Ovary (tissue), 10 donors: ENCODE measurements at places on chromosomes 4 and X. TPM values are rescaled to one million over a fixed set of nuclear protein-coding genes. Genes with fewer than 3 reads are reported as not detected.

DNA sequence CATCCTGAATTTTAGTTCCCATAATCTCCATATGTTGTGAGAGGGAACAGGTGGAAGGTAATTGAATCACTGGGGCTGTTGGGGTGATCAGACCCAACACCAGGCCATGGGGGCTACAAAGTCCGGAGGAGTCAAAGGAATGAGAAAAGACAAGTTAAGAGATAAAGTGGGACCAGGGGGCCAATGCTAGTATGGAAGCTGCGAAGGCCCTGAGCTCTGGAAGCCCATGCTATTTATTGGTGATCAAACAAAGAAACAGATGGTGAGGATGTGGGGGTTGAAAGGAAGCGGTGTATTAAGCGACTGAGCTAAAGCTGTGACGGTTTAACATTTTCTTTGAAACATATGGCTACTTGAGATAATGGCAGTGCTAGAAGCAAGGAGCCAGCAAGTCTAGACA is 132.8 kb downstream of the PDGFC start:
- H3K36me3 ChIP-seq: no peaks in the 10 kb centered on the region
- peaks cover 3% of the 10 kb centered on the region for H3K4me1 ChIP-seq
- no peak overlapping the region for H3K27ac ChIP-seq
- H3K27me3 ChIP-seq: no peaks in the 10 kb centered on the region

TMEM47 gene
- 42.0 TPM for total RNA-seq

DNA sequence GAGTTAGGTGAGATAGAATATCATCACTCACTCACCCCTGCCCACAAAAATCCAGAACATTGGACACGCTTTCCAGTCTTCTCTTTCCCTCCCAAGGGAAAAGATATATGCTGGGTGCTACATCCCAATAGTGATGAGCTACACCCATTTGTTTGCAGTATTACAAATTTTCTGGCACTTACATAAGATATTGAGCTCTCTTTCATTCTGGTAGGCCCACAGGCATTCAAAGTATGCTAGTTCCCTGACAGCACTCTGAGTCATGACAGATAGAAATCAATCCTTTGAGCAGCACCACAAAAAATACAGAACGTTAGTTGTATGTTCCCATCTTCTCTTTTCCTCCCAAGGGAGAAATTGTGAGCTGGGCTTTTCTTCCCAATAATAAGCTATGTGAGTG is 477.6 kb upstream of the GRID2 start:
- H3K27me3 ChIP-seq: no peaks in the 10 kb centered on the region
- no peak overlapping the region for H3K27ac ChIP-seq
- no peaks in the 10 kb centered on the region for H3K4me1 ChIP-seq

- H3K27ac ChIP-seq: no peak overlapping the region
- H3K36me3 ChIP-seq: no peaks in the 10 kb centered on the region
- H3K27me3 ChIP-seq: no peaks in the 10 kb centered on the region
- H3K4me1 ChIP-seq: no peaks in the 10 kb centered on the region
- H3K4me3 ChIP-seq: no peak overlapping the region
- DNase-seq: no peak
Observed at GRCh38 chr4:27973056-27973455, 1112.4 kb downstream of the STIM2 start.

DCUN1D4 gene
- 102 TPM for total RNA-seq

EXOC1L gene
- not detected for total RNA-seq

GRCh38 chr4:150130933-150131332 is 52.7 kb downstream of the DCLK2 start:
- no peak for DNase-seq
- no peaks in the 10 kb centered on the region for H3K36me3 ChIP-seq
- no peak overlapping the region for H3K4me3 ChIP-seq
- no peak overlapping the region for H3K27ac ChIP-seq
- no peaks in the 10 kb centered on the region for H3K27me3 ChIP-seq

ELF4 gene
- 9.3 TPM for total RNA-seq

DNA sequence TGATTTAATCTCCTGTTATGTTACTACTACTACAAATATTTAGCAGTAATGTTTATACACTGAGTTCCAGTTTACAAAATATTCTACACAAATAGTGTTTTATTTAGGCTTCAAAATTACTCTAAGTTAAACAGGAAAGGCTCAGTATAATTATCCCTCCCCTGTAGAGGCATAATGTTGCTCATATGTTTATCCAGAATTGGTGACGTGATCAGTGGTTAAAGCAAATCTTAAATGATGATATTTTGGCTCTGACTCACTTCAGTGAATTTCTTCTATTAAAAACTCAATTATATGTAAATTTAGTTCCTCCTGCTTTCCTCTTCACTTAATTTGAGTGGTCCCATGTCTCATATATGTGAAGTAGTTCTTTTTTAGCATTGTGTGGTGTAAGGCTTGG is 438.5 kb downstream of the ADGRL3 start:
- H3K36me3 ChIP-seq: no peaks in the 10 kb centered on the region
- no peak overlapping the region for H3K27ac ChIP-seq
- no peak overlapping the region for H3K4me3 ChIP-seq
- H3K4me1 ChIP-seq: no peaks in the 10 kb centered on the region

GRCh38 chr4:38162240-38162784 is 202.1 kb downstream of the PTTG2 start:
- H3K27ac ChIP-seq: no peak overlapping the region
- H3K4me3 ChIP-seq: no peak overlapping the region
- H3K36me3 ChIP-seq: no peaks in the 10 kb centered on the region
- H3K27me3 ChIP-seq: no peaks in the 10 kb centered on the region

DNA sequence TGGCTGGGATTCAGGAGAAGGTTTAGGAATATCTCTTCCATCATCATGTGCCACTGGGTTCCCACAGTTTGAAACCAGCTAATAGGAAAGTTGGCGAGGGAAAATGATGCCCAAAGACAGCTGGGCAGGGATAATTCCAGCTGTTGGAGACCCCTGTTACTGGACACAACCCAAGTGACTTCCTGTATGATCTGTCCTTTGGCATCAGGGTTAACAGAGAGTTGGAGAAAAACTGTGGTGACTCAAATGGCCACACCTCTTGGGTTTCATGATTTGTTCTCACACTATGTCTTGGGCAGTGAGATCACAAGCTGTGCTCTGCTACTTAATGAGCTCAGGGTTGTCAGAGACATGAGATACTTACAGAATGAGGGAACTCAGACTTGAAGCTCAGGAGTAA is 3.8 kb downstream of the FGF16 start:
- no peak overlapping the region for H3K27ac ChIP-seq
- no peaks in the 10 kb centered on the region for H3K36me3 ChIP-seq
- H3K27me3 ChIP-seq: no peaks in the 10 kb centered on the region
- H3K4me1 ChIP-seq: no peaks in the 10 kb centered on the region

DNA sequence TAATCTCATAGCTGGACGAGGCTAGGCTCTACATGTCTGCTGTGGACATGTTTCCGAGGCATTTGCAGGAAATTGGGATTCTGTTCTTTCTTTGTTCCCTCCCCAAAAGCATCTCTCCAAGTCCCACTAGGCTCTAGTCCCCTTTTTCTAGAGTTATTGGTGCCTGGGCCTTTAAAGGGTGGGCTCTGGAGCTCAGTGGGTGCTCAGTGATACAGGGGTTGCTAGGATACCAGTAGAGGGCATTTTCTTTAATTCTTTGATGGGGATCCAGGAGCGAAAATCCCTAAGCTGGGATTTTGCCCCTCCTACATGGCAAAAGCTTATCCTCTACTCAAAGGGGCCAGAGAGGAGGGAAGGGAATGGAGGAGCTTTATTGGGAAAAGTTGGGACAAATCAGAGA is 34.2 kb downstream of the ARHGEF9 start:
- no peak for DNase-seq
- H3K27me3 ChIP-seq: no peaks in the 10 kb centered on the region

DNA sequence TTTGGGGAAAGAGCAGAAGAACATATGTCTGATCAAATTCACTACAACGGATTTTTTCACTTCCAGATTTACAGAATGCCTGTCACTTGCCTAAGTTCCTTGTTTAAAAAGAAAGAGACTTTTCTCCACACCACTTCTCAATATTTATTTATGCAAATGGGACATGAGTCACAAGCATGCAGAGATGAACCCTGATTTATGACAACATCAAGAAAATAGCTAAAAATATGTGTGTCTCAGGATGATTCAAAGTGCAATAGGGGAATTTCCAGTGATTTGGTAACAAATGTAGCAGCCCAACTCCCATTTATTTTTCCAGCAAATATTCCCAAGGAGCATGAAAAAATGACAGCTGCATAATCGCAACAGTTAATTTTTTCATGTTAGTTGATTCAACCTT is 180.4 kb upstream of the FAT1 start:
- no peak overlapping the region for H3K27ac ChIP-seq
- H3K4me1 ChIP-seq: no peaks in the 10 kb centered on the region
- H3K4me3 ChIP-seq: no peak overlapping the region
- no peaks in the 10 kb centered on the region for H3K36me3 ChIP-seq
- H3K27me3 ChIP-seq: no peaks in the 10 kb centered on the region

CXCL8 gene
- 0.97 TPM for total RNA-seq

NHS gene
- total RNA-seq: 4.1 TPM

DNA sequence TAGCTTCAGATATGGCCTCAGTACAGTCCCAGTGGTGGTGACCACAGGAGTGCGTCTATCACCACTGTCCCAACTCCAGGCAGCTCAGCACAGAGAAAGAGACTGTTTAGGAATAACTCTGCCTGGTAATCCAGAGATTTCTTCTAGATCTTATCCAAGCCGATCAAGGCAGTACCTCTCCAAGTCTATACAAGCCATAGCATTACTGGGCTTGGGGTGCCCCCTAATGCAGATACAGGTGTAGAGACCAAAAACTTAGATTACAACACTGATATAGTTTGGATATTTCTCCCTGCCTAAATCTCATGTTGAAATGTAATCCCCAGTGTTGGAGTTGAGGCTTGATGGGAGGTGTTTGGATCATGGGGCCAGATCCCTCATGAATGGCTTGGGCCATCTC is 100.9 kb downstream of the PTCHD1 start:
- H3K27ac ChIP-seq: no peak overlapping the region
- H3K4me3 ChIP-seq: no peak overlapping the region
- no peaks in the 10 kb centered on the region for H3K36me3 ChIP-seq
- no peaks in the 10 kb centered on the region for H3K4me1 ChIP-seq
- no peak for DNase-seq

DNA sequence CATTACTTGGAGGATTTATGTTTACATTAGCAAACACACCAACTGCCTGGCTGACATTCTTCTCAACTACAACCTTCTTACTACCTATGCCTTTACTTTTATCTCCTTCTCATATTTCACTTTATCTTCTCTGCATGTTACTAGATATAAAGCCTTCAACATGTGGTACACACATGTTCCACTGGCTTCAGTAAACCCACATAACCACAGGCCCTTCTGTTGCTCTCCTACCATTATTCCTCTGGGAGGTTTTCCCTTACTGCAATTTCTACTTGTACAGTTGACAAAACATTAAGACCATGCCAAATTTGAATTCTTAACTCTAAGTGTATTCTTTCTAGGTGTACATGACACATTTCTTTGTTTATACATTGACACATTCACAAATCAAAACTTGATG is 133.1 kb downstream of the ARAP2 start:
- no peak overlapping the region for H3K4me3 ChIP-seq
- H3K27ac ChIP-seq: no peak overlapping the region
- H3K4me1 ChIP-seq: no peaks in the 10 kb centered on the region

GRCh38 chr4:77586951-77587383 is 18.7 kb upstream of the CXCL13 start:
- no peak overlapping the region for H3K4me3 ChIP-seq
- no peaks in the 10 kb centered on the region for H3K4me1 ChIP-seq
- H3K36me3 ChIP-seq: no peaks in the 10 kb centered on the region
- no peaks in the 10 kb centered on the region for H3K27me3 ChIP-seq

DNA sequence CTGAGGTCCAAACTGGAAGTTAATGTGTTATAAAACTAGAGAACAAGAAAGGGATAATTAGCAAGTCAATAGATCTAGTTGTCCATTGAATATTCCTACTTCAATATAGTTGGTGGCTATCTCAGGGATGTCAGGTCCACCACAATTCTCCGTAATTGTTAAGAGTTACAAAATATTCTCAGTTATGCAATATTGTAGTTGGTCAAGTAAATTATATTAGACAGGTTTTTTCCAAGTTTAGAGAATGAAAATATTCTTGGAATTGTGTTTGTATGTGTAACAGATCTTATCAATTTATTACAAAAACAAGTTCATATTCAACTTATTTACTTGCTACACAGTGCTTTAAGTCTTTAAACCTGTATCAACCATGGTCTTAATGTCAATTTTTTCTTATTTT is 547.4 kb downstream of the SPRY1 start:
- no peaks in the 10 kb centered on the region for H3K27me3 ChIP-seq
- H3K4me3 ChIP-seq: no peak overlapping the region
- DNase-seq: no peak
- H3K4me1 ChIP-seq: no peaks in the 10 kb centered on the region
- no peak overlapping the region for H3K27ac ChIP-seq
- H3K36me3 ChIP-seq: no peaks in the 10 kb centered on the region

DNA sequence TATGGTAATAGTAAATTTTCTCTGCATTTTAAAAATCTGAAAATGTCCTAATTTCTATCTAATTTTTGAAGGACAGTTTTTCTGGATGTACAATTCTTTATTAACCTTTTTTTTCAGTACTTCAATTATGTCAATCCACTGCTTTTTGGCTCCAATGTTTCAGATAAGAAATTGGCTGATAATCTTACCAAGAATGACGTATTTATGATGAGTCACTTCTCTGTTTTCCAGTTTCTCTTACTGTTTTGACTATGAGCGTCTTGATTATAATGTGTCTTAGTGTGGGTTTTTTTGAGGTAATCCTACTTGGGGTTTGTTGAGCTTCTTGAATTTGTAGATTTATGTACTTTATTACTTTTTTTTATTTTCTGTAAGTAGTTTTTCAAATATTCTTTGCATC is 47.2 kb downstream of the UGT2B11 start:
- H3K4me3 ChIP-seq: no peak overlapping the region
- H3K27me3 ChIP-seq: no peaks in the 10 kb centered on the region
- H3K36me3 ChIP-seq: no peaks in the 10 kb centered on the region
- H3K27ac ChIP-seq: no peak overlapping the region

- H3K27ac ChIP-seq: no peak overlapping the region
- H3K4me1 ChIP-seq: no peaks in the 10 kb centered on the region
- H3K27me3 ChIP-seq: no peaks in the 10 kb centered on the region
- no peaks in the 10 kb centered on the region for H3K36me3 ChIP-seq
- H3K4me3 ChIP-seq: no peak overlapping the region
- no peak for DNase-seq
Observed at GRCh38 chr4:42390622-42391354, 6.5 kb upstream of the SHISA3 start.

- H3K27ac ChIP-seq: no peak overlapping the region
- no peaks in the 10 kb centered on the region for H3K27me3 ChIP-seq
- DNase-seq: no peak
Observed at GRCh38 chr4:47718696-47719095, 119.2 kb downstream of the CORIN start.
